Activated CD8-positive, alpha-beta memory T cell treated with anti-CD3 and anti-CD28 coated beads for 4 hours (primary cell): ENCODE measurements at places on chromosomes 3 and 15.

DNA sequence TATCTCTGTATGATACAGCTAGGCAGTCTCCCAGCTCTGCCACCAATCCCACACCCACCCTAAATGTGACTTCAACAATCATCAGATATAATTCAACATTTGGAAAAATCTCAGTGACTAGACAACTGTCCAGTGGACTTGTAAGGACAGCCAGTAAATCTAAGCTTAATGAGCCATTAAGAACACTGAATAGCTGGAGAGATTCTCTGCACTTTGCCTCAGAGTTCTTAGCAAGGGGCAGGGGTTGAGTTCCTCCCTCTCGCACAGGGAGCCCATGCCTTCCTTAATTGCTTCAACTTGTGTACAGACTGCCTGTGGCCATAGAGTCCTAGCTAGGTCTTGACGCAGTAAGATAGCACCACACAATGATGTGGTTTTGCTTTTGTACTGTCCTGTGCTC is 15.6 kb downstream of the MEX3B start:
- no peak for DNase-seq

DNA sequence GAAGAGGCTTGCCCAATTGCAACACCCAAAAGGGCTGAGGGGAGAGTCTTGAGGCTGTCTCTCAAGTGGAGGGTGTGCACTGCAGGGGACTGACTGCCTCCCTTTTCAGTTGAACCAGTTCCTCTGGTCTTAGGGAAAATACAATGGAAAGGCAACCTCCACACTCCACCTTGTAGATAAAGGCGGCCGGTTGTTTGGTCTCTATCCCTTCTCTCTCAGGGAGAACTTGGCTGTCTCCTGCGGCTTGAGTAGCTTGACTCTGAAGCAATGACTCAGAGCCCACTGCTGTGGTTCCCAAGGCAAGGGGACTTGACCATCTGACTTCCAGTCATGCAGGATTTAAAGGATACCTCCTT is 143.2 kb upstream of the UMPS start:
- no peak for DNase-seq

- DNase-seq = no peak
Observed at GRCh38 chr3:196288141-196288460, 575 bp upstream of the PCYT1A start.

- DNase-seq = no peak
Observed at GRCh38 chr15:40743485-40743901, 11.6 kb downstream of the RMDN3 start.

GRCh38 chr3:15023719-15024118 is 41.4 kb downstream of the MRPS25 start:
- DNase-seq = no peak

DNA sequence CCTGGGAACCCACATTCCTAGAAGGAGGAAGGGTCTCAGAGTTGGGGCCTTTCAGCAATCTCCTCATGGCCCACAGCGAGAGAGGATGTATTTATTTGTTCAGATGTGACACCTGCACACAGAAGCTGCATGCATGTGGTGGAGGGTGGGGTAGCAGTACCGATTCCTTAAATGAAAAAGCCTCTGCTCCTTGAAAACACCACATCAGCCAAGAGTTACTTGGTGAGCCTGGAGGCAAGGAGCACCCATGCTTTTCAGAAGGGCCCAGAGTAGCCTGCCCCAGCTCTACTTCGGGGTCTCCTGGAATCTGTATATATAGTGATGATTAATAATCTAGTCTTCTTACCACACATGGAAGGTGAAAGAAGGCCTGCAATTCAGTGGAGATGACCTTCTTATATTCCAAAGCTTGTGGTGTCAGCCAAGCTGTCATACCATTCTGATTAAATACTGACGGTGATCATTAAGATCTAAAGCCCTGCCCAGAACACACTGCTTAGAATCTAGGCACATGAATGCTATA is 33.5 kb downstream of the SEMA6D start:
- DNase-seq = no peak

DNA sequence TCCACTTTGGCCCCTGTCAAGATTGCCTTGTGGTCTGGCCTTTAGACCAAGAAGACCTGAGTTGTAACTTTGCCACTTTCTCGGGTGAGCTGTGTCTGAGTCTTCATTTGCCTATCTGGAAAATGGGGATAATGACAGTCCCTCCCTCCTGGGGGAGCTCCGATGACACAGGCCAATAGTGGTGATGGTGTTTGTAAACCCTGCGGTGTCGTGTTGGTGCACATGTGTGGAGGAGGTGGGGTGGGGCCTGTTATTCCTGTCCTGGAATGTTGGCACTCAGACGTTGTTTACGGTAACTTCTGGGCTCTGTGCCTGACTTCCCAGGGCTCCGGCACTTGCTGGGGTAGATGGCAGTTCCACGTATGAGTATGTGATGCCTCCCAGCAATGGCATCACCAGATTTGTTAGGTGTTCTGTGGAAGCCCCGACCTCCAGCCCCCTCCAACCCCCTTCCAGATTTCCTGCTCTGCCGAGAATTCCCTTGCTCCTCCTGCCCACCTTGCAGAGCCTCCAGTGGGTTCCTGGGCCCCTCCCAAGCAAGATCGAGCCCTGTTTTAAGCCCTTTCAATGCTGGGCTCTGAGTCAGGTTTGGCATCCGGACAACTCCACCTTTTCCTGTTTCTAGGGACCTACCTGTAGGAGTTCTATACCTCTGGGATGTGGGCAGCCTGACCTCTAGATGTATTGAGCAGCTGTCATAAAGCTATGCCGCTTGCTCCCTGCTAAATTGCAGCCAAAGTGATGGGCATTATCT is 31.4 kb downstream of the HRH1 start:
- no peak for DNase-seq

DNA sequence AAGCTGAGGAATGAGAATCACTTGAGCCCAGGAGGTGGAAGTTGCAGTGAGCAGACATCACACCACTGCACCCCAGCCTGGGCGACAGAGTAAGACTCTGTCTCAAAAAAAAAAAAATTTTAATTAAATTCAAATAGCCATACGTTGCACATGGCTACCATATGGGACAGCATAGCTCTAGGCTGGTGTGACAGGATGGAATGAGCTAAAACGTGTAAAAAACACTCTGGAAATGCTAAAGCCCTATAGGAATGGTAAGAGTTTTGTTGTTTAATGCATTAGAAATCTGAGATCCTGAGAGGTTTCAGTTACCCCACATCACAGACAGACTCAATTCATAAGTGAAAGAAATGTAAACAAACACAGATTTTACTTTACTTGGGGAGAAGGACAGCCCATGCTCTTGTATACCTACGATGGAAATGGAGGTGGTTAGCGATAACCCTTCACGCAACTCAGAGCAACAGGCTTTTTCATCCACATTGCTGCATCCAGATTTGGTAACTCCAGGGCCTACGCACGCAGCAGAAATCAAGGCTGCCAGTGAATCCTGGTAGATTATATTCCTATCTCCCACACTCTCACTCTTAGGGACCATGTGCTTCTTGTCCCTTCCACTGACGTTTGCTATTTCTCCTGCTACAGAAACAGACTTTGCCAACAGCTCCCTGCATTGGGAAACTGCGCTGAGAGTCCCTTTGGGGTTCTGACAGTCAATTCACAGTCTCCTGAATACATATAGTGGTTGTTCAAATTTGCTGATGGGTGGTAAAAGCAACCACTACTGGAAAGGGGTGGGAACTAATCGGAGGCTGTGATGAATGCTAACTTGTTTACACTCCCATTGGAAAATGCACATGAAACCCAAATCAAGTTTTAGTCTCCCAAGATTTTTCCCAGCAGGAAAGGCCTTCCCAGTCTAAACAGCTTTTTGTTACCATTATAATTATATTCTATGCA is 3.1 kb downstream of the SH3BP5 start:
- no peak for DNase-seq

- no peak for DNase-seq
Observed at GRCh38 chr15:80561500-80561899, 133.6 kb upstream of the ABHD17C start.

DNA sequence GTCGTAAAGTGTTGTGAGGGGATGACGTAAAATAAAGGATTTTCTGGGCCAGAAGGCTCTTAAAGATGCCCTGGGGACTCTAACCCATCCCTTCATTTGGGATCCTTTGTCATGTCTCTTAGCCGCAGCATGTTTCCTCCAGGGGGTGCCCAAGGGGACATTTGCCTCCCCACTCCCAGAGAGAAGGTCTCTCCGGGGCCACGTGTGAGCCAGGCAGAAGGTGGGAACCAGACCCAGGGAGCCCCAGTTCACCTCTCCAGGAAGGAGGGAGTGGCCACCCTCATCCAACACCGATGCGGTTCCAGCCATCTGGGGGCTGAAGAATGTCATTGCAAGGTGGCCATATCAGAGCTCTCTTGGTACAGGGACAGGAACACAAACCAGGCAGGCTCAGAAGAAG is 25.2 kb downstream of the ST8SIA2 start:
- no peak for DNase-seq

DNA sequence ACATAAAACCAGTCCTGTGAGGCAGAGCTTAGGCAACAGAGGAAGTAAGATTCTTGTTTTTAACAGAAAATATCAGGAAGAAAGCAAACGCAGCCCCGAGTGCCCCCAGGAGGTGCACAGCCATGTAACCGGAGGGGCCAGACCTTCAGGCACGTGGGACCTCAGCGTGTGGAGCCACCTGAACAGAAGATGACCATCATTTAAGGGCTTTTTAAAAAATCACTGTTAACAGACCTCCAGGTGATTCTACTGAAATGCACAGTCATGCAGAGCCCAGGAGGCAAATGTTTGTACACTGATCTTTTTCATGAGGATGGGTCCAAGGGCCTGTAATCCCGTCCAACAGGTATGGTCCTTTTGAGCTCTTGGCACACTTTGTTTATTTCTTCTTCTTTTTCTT is 38.8 kb downstream of the SPG21 start:
- DNase-seq = no peak

- DNase-seq = no peak
Observed at GRCh38 chr3:62210011-62210410, 163.3 kb downstream of the FEZF2 start.

- DNase-seq = no peak
Observed at GRCh38 chr3:195168009-195168762, 102.8 kb downstream of the XXYLT1 start.

GRCh38 chr3:138349926-138350665 is 1.7 kb downstream of the MRAS start:
- DNase-seq = no peak

DNA sequence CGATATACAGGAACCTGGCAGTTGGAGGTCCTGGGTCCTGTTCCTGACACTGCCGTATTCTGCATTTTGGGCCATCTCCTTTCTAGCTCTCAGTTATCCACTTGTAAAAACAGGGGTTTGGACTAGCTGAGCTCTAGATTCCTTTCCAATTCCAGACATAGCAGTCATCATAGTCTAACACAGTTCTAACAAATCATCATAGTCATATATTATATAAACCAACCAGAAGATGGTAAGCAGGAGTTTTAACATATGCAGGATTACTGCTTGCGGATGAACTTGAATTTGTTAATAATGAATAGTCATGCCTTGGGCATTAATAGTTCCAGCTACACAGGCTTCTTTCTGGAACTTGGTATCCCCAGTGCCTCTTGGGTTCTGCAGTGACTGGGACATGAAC is 26.6 kb downstream of the MASP1 start:
- no peak for DNase-seq

GRCh38 chr3:171122861-171123260 is 96.3 kb upstream of the SLC2A2 start:
- DNase-seq = no peak

- DNase-seq = no peak
Observed at GRCh38 chr15:92184142-92184541, 209.5 kb upstream of the ST8SIA2 start.

DNA sequence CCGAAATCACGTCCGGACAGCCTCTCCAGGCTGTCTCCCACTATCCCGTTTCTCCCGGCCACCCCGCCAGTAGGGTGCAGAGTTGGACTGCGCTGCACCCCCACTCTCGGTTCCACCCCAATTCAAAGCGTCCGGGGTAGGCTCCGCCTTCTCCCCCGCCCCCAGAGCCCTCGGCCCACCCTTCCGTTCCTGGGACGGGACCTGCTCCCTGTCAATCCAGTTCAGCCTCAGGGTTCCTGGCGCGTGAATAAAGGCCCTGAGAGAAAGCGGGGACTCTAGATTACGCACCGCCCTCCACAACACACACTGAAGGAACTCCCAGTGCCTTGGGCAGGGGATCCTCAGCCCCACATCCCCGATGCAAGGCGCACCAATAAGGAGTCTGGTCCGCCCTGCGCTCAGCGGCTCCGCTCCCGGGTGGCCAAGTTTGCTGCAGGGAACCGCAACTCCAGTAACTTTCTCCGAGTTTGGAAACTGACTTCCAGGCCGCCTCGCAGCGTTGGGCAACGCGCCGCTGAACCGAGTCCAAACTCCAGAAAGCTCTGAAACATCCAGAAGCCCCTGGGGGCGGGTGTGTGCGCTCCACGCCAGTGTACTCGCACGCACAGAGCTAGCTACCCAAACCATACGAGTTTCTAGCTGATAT is 1.9 kb downstream of the ADAMTS9 start:
- no peak for DNase-seq

GRCh38 chr3:64586952-64587351 is 100.8 kb downstream of the ADAMTS9 start:
- no peak for DNase-seq

GRCh38 chr15:31483053-31483985 is 156.7 kb downstream of the KLF13 start:
- DNase-seq = no peak

DNA sequence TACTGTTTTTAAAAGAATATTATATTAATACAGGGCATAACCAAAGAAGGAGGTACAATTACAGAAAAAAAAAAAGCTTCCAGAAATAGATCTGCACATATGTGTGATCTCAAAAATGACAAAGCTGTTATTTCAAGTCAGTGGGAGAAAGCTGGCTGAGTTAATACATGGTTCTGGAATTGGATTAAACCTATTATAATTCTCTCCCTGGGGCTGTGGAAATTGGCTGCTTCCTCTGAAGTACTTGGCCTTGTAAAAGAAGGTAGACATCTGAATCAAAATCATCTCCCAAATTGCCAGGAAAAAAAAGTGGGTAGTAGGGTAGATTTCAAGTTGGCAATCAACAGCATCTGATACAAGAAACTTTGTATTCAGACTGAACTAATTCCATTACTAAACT is 723.9 kb upstream of the ALCAM start:
- no peak for DNase-seq

DNA sequence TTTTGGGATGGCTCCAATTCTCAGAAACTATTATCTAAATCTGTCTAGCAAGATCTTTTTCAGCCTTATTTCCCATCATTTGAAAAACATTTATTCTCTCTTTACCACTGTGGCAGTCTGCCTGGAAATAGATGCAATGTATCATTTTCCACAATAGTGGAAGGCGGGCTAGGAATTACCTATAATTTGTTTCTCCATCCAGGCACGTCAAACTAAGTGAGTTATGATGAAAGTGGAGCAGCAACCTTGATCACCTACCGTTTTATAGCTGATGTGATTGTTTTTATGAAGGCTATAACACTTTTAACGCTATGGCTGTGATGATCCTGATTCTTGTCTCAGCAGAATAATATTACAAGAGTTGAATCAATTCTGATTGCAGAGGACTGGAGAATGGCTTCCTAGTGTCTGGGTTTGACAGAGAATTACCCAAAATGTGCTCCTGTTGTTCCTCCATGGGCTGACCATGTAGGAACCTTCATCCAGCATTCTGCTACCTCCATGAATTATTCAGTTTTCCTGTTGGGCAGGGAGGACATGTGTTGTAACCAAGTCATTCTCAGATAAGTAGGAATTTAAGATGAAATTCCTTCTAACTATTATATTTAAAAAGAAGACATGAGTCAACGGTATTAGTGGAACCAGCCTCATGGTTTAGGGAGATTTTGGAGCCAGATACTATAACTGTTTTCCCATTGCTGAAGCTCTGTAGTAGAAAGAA is 231.5 kb upstream of the SGO1 start:
- no peak for DNase-seq
